Stimulated activated naive CD4-positive, alpha-beta T cell (primary cell): ENCODE measurements at places on chromosomes 16 and 17.

- no peak for DNase-seq
Observed at GRCh38 chr17:73533781-73534180, 110.5 kb downstream of the SDK2 start.

DNA sequence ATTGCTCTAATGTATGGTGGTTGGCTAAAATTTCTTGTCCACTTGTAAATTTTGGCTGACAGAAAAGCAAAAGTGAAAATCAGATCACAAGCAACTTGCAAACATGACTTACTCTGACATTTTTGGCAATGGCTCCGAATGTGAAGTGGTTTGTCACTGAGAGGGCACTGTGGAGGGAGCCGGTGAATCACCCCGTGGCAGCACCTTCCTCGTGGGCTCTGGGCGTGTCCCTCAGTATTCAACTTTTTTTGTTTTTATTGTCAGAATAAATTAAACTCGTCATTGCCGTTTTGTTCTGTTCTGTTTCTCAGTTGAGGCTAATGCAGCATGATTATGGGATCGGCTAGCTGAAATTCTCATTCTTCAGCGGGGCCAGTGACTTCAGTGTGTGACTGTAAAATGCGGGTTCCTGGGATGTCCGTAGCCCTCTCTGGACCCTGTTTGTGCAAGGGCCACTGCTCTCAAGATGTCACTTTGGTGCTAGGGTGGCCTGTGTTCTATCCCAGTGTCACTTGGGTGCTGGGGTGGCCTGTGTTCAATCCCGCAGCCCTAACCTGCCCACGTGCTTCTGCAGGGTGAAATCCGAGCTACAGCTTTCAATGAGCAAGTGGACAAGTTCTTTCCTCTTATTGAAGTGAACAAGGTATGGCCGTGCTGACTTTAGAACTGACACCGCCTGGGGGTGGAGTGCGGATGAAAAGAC is 48.8 kb downstream of the RPA1 start:
- no peak for DNase-seq

DNA sequence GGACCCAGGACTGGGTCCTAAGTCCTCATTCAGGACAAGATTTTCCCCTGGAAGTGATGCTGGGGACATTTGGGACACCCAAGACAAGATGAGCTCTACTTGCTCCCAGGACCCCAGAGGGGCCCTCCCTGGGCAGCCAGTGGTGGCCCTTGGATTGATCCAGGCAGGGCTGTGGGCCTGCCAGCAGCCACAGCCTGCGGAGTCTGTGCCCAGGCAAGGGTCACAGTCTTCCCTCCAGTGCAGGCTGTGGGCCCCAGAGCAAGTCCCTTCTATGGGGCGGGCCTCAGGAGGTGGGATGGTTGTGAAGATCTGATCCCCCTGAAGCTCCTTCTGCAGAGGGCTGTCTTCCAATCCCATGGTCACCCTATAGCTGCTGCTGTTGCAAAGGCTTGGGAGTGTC is 12.6 kb downstream of the CA7 start:
- no peak for DNase-seq

GRCh38 chr17:56779898-56780777 is 53.6 kb downstream of the C17orf67 start:
- DNase-seq: peak; percentile 90

GRCh38 chr17:78380370-78380769 is 1.9 kb downstream of the PGS1 start:
- DNase-seq: no peak

DNA sequence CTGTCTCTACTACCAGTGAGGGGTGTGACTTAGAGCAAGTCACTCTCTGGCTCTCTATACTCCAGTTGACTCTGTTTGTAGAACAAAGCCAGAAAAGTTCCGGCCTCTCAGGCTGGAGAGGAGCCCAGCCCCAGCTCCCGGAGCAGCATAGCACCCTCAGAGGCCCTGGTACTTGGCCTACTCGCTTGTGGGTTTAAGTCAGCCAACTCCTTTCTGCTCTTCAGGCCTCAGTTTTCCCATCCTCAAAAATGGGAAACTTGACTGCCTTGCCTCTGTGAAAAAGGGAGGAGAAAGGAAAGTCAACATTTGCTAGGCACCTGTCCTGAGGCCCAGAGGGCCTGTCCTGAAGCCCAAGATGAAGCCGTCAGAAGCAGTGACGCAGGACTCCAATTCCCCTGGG is 1.1 kb downstream of the CHST6 start:
- DNase-seq: no peak

DNA sequence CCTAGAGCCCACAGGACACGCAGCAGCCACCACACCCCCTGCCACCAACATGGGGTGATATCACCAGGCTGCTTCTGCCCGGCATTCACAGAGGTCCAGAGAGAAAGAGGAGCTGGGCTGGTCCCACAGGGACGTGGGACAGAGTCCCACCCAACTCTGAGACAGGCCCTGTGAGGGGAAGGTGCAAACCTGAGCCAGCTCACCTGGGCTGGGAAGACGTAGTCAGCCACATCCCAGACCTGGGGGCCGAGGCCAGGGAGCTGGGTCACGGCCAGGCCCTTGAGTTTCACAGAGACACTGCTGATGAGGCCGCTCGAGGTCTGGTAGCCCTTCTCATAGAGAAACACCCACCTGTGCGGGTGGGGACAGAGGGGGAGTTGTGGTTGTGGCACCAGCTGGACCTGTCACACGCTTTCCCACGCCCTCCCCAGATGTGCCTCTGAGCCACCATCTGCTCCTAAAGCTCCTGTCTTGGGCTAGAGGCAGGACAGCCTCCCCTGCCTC is 11.2 kb downstream of the P2RX1 start:
- no peak for DNase-seq

DNA sequence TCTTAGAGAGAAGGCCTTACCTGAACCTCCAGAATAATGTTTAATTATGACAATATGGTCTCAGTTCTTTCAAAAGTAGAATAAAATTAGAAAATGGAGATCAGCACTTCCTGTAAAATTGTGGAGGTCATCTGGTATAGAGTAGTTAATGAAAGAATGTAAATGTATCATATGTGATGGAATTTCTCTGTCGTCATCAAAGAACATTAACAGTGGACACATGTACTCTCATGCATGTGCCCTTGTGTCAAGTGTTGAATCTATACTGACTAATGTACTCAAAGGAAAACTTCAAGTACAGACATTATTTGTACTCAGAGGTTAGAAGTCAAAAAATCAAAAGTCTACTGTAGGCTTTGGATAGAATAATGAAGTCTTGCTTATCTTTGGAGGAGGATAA is 129.2 kb upstream of the MYOCD start:
- no peak for DNase-seq

DNA sequence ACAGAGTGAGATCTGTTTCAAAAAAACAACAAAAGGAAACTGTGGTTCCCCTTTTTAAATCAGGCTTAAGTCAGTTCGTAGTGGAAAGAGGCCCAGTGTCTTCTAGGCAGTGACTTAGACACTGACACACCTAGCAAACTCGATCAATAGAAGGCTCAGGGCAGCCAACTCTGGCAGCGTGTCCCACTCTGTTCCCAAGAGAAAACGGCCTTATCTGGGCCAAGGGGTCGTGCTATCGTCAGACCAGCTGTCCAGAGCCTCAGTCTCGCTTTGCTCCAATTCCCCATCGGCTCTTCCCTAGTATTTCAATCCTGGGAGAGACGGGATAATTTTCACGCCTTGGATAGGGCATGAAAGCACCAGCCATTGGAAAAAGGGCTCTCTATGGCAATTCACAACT is 72.9 kb downstream of the SLC5A11 start:
- DNase-seq: no peak

GRCh38 chr17:29592850-29593551 is at the start of gene ANKRD13B:
TSS of gene ANKRD13B (plus strand) at chr17:29593132. CDS start at chr17:29593622, 490 bp downstream.
- DNase-seq: no peak

GRCh38 chr17:70091696-70092095 is 16.7 kb downstream of the KCNJ16 start:
- no peak for DNase-seq

DNA sequence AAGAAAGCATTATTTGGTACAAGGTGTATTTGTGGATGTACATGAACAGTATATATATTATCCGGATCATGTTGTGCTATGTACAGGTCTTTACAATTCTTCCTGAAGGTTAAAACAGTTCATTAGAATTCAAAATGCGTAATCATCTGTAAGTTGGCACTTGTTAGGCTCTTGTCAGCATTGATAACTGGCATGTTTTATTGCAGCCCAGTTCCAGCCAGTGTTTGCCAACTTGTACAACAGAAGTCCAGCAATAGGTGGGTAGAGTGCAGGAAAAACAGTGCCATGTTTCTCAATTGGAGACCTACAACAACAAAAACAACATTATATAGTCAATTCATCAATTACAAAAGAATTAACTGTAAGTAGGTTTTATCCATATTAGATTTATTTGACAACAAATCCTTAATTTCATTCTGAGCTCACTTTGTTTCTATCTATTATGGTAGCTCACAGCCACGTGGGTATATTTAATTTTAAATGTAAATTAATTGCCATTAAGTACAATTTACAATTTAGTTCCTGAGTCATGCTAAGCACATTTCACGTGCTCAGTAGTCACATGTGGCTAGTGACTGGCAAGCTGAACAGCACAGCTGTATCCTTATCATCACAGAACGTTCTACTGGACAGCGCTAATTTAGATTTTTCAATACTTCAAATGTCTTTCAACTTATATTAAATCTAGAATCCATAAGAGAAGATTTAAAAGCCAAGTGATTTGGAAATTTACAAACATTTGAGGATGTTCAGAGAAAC is 8.6 kb upstream of the ANKFY1 start:
- DNase-seq: no peak

DNA sequence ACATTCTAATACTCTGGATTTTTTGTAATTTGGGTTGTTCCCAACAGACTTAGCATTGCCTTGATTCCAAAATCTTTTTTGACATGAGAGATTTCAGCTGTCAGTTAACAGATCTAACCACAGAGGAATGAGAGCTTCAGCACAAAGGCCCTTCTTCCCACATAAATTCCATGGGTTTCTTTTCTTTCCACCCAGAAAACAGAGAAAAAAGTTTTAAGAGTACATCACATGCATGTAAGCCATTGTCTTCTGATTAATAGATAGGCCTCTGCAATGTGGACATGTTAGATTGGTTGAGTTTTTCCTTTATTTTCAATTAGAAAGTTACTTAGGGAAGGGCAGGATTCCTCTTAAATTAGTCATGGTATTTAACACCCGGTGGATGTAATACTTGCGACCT is 939 bp downstream of the MYH8 start:
- no peak for DNase-seq

DNA sequence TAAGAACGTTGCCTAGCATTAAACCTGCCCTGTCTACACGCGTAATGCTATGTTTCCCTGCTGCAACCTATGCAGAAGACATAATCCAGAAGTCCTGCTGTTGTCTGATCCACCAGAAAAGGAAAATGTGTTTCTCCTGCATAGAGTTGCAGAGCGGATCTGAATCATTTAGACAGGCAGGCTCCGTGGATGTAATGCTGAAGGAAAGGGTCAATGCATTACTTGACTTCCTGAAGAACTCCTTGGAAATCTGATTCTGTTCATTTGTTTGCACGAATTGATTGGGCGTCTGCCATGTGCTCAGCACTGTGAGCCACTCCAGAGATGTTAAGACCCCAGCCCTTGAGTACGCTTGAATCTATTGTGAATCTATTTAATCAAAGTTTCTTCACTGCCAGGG is 83.4 kb downstream of the FOXL1 start:
- DNase-seq: no peak

- no peak for DNase-seq
Observed at GRCh38 chr16:87636741-87637140, 34.4 kb downstream of the JPH3 start.

GRCh38 chr16:2154533-2155090 is 970 bp upstream of the TRAF7 start:
- no peak for DNase-seq

DNA sequence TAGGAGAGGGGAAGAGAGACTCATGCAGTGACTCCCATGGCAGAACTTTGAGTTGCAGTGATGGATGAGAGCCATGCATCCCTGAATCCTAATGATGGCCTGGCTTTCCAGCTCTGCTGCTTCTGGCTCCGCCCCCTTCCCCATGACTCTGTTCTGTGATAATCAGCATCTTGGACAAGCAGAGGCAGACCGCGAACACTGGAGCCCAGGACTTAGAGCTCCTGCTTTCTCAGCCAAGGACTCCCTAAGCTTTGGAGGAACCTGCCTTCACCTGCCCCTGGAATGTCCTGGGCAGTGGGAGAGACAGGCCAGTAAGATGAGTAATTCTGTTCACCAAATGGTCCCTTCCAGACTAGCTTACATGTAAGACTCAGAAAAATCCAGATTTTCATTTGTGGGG is 12.5 kb downstream of the CCDC92B start:
- no peak for DNase-seq
